ENCODE measurements at places on chromosomes 3 and 15.

GRCh38 chr15:62209821-62210220 lies 44.7 kb upstream of the C2CD4B start:
- DNase-seq: no peak

- DNase-seq: no peak
Measured at GRCh38 chr3:126964950-126965349, 18.0 kb upstream of the PLXNA1 start.

GRCh38 chr15:74549816-74550215 lies 8.8 kb downstream of the ARID3B start:
- DNase-seq: no peak

DNA sequence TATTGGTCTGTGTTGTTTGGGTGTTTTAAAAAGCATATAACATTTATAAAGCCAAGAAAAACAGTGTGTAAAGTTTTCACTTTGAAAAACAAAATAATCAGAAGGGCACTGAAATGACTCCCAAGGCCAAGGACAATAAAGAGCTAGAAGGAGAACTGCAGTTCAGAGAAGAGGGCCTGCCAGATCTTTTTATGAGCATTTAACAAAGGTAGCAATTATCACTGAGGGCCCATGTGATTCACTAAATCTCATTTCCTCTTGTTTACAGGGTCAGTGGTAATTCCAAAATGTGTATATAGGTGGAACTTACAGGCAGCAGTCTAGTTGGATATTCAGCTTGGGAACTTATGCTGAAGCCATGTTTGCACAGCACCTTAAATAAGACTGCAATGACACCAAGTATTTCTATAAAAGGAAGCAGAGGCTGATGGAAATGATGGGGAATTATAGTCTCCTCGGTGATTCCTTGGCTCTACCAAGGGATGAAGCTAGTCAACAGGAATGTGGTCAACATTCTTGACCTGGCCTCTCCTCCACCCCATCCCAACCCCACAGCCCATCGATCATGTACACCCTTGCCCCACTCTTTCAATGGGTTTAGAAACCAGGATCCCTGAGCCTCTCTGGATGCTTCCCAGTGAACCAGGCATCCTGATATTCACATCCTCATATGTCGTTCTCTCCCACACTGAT lies 54.4 kb upstream of the THUMPD3 start:
- no peak for DNase-seq

DNA sequence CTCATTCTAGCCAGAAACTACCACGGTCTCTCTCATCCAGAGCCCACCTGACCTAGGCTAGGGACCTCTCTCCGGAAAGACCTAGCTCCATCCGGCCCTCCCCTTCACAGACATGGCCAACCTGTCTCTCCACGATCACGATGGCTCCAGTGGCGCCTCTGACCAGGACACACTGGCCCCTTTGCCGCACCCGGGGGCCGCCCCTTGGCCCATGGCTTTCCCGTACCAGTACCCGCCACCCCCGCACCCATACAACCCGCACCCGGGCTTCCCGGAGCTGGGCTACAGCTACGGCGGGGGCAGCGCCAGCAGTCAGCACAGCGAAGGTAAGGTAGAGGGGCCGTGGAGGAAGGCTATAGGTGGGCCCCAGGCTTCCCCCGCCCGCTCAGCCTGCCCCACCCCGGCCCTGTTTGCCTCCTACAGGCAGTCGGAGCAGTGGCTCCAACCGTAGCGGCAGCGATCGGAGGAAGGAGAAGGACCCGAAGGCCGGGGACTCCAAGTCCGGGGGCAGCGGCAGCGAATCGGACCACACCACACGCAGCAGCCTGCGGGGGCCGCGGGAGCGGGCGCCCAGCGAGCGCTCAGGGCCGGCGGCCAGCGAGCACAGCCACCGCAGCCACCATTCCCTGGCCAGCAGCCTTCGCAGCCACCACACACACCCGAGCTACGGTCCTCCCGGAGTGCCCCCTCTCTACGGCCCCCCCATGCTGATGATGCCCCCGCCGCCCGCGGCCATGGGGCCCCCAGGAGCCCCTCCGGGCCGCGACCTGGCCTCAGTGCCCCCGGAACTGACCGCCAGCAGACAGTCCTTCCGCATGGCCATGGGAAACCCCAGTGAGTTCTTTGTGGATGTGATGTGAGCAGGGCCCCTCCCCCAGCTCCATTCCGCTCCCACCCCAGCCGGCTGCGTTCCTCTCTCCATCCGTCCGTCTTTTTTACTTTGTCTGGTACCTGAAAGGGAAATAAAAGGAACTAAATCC lies 4.5 kb upstream of the AP2M1 start:
- DNase-seq: no peak

GRCh38 chr3:16738451-16738850 lies 133.2 kb upstream of the DAZL start:
- DNase-seq: no peak

Measured in hematopoietic multipotent progenitor cell treated with erythropoietin and hydrocortisone succinate and interleukin-3 and kit ligand, for 17 days (in vitro differentiated cells).